CD4-positive, alpha-beta T cell treated with Interleukin-1 beta for 1 hour (primary cell): ENCODE measurements at places on chromosomes 12 and 14.

GRCh38 chr14:87994974-87995373 is 2.0 kb upstream of the GALC start:
- DNase-seq: peak; percentile 68

GRCh38 chr12:120007272-120007671 is 18.2 kb downstream of the BICDL1 start:
- DNase-seq: peak; percentile 80

- DNase-seq: no peak
These were observed 59.9 kb downstream of the STXBP6 start for GRCh38 chr14:24990050-24990449.

DNA sequence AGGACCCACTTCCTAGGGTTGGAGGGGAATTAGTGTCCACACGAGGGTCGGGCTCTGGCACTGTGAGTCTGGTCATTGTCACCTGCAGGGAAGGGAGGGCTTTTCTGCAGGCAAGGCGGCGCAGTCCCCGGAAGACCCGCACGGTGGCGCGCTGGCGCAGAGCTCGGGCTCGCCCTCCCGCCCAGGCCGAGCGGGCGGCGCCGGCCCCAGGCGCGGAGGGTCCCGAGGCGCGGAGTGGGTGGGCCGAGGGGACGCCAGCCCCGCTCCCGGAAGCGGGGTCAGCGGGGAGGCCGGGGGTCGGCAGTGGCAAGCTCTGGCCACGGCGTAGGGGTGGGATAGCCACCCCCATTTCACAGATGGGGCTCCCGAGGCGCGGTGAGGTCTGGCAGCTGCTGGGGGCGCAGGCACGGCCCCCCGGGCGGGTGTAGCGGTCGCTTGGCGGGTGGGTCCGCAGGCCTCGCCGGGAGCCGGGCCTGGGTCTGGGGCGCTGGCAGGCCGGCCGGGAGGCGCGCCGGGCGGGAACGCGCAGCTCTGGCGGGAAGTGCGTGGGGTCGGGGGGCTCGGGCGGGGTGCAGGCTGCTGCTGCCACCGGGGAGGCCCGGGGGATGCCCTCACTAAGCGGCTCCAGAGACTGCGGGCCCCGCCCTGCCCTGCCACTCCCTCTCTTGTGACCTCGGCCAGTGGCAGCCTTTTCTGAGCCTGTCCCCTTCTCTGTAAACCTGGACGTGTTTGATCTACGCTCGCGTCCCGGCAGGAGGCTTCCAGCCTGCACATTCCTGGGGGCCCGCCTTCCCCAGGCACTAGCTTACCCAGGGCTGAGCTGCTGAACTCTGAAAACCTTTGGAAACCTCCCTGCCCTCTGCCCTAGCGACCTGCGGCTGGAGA is 46.1 kb downstream of the CYP46A1 start:
- peak; percentile 9 for DNase-seq

DNA sequence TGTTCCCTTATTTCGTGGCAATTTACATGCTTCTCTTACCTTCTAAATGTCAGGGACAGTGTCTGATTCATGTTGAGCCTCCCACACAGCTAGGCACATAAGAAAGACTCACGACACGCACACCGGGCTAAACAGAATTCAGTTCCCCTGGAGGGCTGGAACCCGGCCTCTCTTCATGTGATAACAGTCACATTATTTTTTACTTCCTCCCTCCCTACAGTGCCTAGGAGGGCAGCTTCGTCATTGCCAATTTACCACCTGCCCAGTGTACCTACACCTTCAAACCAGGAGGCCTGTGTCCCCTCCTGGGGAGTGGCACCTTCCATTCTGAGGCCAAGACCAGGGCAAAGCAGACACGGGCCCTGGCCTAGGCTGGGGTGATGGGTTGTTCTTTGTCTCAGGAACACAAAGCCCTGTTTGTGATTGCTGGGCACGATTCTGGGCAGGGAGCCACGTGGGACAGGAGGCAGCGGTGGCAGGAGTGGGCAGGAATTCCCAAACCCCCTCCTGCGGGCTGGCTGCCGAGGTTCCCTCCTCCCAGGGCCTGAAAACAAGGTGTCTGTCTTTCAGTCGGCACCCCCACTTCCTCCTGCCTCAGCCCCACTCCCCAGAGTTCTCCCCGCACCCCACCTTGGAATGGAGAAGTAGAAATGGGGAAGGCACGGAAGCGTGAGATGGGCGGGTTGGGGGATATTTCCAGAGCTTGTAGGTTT is 6.8 kb upstream of the RASAL1 start:
- peak; percentile 50 for DNase-seq

GRCh38 chr12:69000540-69001243 is 67.7 kb upstream of the CPM start:
- DNase-seq: no peak

- DNase-seq: no peak
These were observed 98.4 kb downstream of the C12orf75 start for GRCh38 chr12:105428793-105429395.

GRCh38 chr12:101927999-101928398 is 50.6 kb downstream of the DRAM1 start:
- no peak for DNase-seq

GRCh38 chr14:71714225-71714624 is 218.0 kb upstream of the RGS6 start:
- DNase-seq: no peak

GRCh38 chr14:29242755-29243754 is 476.5 kb downstream of the FOXG1 start:
- DNase-seq: no peak

- peak; percentile 84 for DNase-seq
These were observed 3.8 kb upstream of the SMARCC2 start for GRCh38 chr12:56193025-56193578.

DNA sequence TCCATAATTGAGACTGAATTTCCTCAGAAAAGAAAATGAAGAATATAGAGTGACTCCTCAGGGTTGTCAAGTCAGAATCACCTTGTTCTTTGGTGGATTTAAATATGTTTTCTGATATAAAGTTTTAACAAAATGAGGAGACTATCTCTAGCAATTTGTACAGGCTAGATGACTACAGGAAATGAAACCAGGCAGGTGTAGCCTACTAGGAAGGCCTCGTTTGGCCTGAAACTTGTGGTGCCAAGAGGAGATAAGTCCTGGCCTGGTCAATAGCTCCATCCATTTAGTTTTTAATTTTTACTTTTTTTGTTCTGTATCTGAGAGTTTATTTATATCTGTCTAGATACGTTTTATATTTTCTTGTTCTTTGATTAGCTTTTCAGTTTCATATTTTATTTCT is 41.5 kb downstream of the SNAPC1 start:
- DNase-seq: no peak

DNA sequence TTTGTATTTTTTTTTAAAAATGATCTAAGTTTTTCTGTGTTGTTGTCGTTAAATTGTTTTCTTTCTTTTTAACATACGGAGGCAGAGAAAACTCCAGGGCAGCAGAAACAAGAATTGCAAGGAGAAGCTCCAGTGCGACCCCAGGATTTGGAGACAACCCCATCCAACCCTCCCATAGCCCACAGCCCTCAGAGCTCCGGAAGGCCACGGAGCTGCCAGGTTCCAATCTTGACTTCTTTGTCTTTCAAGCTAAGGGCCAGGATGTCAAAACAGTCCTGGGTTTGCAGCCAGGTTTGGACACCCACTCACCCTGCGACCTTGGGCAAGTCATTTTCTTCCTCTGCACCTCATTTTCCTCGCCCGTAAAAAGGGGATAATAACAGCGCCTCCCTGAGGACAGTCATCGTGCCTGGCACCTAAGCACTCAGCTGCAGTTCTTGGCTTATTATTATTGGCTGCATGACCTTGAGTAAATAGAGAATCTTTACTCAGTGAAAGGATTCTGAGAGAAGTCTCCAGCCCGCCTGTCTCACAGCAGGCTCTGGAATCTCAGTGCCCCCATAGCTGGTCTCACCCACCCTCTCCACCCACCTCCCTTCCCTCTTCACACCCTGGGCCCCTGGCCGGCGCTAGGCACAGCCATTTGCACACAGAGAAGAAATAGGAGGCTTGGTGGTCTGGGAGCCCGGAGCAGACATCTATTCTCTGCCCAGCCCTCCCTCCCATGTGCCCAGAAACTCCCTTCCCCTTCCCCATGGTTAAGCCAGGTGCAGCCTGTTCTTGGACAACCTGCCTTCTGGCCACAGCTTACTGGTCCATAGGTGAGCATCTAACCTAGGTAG is 79.4 kb upstream of the BCL11B start:
- DNase-seq: no peak

GRCh38 chr12:42809226-42809625 is 219.7 kb upstream of the PRICKLE1 start:
- DNase-seq: no peak

GRCh38 chr14:59199205-59199604 is 10.7 kb downstream of the DAAM1 start:
- DNase-seq: no peak

DNA sequence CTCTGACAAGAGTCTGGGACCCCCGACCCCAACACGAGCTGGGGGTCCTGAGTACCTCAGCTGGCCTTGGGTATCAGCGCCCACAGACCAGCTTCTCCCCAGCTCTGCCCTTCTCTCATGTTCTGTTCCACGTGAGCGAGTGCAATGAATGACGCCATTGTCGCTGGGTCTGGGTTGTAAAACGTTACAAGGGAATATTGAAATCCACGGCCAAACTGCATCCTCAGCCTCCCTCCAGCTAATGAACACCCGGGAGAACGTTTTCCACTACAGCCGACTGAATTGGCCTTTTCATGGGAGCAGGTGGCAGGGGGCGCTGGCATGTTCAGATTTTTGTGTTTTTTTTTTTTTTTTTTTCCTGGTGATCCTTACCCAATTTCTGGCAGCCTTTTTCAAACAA is 34.7 kb downstream of the TBX5 start:
- DNase-seq: no peak

GRCh38 chr14:21068521-21069387 is 1.4 kb upstream of the ARHGEF40 start:
- peak; percentile 76 for DNase-seq

GRCh38 chr12:47616440-47616839 is 89.4 kb downstream of the RPAP3 start:
- no peak for DNase-seq

- DNase-seq: no peak
These were observed 122.0 kb downstream of the TGFB3 start for GRCh38 chr14:75859746-75860145.

DNA sequence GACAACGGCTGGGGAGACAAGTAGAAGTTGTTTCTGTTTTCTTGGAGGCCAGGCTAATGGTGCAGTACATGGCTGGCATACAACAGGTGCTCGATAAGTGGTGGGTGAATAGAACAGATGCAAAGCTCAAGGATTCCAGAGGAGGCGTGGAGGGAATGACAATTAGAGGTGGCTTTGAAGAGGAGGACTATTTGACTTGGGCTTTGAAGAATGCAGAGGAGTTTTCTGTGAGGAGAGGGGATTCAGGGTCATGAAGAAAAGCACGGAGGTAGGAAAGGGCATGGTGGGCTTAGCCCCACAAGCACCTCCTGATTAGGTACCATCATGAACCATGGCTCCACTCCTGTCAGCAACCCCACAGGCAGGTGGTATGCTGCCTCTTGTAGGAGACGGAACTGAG is 142.3 kb downstream of the RBM19 start:
- DNase-seq: no peak

DNA sequence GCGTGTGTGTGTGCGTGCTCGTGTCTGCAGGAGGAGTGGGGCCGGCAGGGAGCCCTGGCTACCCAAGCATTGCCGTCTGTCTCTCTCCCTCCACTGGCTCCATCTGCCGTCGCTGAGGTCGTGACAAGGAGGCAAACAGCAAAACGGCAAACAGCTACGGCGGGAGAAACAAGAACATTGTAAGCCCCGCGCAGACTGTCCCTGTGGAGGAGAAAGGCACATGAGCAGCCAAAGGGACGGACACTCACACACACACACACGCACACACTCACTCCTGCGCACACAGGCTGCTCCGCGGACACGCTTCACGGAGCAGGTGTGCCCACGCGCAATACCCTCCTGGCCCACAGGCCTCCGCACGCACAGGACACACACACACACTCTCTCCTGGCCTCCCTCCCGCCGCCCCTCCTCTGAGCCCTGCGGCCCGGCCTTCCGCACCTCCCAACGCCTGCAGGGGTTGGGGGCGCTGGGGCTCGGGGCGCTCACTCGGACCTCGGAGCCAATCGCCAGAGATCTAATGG is 905 bp downstream of the CISTR start:
- DNase-seq: no peak
